ENCODE measurements at places on chromosomes 2 and 18.

DNA sequence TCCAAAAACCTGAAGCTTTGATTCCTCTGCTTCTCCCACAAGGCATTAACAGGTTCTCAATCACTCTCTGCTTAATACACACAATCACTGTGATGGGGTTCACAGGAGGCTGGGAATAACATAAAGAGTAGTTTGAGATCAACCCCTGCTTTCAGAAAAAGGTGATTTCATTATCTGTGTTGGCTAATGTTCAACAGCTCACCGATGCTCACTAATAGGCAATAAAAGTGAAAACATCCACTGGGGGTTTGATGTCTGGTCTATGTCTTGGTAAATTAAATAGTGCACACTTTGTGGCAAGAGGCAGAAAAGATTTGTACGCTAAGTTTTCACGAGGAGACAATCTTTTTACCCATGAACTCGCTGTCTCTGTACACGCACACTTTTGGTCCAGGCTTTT, 159.3 kb upstream of the SERPINE2 start:
- DNase-seq: no peak

DNA sequence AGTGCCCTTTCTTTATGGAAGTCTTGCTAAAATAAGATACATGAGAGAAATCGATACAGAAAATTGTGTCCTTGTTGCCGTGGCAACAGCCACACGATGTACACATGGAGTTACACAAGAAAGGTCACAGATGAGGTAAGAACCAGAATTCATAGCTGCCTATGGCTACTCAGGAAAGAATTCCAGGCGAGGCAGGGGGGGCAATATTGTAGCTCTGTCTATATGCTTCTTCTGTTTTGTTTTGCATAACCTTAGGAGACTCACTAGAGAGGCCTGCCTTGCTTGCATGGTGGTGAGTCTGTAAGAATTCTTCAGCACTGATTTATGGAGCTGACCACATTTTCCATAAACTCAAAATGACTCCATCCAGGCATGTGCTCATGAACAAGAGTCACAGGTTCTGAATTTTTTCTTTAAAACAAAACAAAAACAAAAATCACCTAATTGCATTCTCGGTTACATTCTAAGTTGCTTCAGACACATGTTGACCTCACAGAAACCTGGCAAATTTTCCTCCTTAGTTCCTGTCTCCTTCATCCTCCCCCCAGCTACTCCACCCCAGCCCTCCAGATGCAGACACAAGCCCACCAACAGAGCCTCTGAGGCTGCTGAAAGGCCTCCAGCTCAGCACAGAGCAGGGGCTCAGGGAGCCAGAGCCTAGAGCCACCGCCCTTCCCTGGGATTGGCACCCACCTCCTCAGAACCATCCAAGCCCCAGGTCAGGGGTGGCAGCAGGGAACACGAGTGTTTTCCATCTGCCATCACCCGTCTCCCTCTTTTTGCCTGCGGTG, 183.5 kb downstream of the ANTXR1 start:
- no peak for DNase-seq

- no peak for DNase-seq
Observed at GRCh38 chr2:40304340-40304739, 147.6 kb downstream of the SLC8A1 start.

DNA sequence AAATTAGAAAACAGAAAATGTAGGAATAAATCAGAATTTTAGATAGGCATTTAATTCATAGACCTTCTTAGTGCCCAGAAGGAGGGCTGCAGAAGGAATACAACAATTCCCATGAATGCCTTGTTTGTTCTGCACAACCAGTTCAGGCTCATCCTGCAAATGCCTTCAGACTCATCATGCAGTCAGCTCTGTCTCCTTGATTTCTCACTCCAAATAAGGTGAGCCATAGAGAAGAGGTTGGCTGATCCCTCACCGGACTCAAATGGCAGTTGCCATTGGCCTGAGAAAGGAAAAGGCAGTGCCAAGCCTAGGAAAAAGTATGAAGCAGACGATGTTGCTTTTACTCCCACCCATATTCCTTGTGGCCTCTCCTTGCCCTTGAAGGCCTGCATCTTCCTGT, 50.3 kb downstream of the DSC3 start:
- no peak for DNase-seq
